ENCODE measurements at places on chromosomes 11 and 22.

- DNase-seq: no peak
These were observed 232.7 kb downstream of the DSCAML1 start for GRCh38 chr11:117564321-117564720.

GRCh38 chr22:43152357-43153071, 1.2 kb downstream of the TSPO start:
- DNase-seq: no peak

- no peak for DNase-seq
These were observed 66.2 kb downstream of the THAP12 start for GRCh38 chr11:76314741-76315090.

DNA sequence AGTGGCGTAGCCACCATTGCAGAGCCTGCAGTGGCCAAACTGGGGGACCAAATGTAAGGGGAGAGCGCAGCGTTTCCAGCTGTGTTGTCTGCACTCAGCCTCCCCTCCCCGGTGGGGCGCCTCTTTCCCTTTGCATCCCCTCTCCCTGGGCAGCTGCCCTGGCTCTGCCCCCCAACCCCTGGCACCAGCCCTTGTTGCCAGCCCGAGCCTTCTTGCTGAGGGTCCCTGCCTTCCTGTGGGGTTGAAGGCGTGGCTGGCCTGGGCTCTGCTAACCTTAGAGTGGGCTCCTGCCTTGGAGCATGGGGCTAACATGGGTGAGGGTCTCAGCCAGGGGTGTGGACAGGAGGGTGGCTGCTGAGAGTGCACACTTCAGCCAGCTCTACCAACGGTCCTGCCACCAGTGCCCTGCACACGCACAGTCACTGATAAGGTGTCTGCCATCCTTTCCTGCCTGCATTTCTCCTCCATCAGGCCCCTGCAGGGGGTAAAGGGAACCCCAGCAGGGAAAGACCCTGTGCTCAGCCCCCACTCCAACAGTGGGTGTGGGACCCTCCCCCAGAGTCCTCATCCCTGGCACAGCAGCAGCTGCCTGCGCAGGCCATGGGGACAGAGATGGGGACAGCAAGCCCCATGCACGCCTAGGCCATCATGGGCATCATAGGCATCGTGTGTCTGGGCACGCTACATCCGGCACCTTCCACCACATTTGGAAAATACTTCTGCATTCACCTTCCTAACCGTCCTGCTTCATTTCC, 43.5 kb downstream of the CERK start:
- no peak for DNase-seq

GRCh38 chr11:90913131-90913668, 690.4 kb upstream of the CHORDC1 start:
- no peak for DNase-seq

- no peak for DNase-seq
These were observed 13.2 kb upstream of the APOL6 start for GRCh38 chr22:35634943-35635540.

GRCh38 chr22:30822216-30823014, 127.7 kb downstream of the OSBP2 start:
- DNase-seq: no peak

GRCh38 chr22:32219026-32219425, 14.2 kb upstream of the RFPL2 start:
- no peak for DNase-seq

DNA sequence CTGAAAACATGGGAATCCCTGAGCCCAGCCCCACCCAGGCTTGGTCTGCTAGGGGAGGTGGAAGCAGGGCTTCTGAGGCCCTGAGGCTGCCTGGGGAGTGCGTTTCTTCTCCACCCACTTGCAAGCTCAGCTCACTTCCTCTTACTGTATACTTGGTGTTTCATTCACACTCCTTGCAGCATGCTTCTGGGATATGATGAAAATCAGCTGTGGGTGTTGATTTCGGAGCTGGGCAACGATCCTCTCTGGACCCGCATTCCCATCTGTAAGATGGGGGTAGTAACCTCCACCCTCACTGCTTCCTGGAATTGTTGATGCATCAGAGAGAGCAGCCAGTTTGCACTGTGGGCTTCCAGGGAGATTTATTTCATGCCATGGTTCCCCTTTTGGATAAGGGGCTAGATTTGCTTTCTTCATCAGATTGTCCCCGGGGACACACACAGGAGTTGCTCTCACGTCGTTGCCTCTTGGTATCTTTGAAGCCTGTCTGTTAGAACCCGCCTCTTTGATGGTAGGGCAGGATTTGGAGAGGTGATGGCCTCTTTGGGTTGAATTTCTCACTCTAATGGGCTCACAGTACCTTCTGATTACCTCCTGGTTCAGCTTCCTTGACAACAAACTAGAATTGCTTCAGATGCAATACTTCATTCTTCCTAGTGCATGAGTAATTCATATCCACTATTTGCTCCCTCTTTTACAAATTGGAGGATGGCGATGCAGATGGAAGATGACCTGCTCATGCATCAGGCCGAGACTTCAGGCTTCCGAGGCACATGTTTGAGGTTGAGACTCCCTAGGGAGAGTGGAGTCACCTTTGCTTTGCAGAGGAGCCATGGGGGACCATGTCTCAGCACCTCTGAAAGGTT, 40.4 kb downstream of the BCR start:
- DNase-seq: no peak

GRCh38 chr11:119195680-119196079, 10.4 kb downstream of the NHERF4 start:
- DNase-seq: no peak

DNA sequence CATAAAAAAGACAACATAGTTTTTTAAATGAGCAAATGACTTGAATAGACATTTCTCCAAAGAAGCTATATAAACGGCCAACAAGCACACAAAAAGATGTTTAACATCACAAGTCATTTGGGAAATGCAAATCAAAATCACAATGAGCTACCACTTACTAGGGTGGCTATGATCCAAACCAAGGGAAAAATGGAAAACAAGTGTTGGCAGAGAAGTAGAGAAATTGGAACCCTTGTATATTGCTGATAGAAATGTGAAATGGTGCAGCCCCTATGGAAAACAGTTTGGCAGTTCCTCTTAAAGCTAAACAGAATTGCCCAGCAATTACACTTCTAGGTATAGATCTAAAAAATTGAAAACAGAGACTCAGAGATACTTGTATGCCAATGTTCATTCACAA, 29.0 kb downstream of the PAMR1 start:
- no peak for DNase-seq

DNA sequence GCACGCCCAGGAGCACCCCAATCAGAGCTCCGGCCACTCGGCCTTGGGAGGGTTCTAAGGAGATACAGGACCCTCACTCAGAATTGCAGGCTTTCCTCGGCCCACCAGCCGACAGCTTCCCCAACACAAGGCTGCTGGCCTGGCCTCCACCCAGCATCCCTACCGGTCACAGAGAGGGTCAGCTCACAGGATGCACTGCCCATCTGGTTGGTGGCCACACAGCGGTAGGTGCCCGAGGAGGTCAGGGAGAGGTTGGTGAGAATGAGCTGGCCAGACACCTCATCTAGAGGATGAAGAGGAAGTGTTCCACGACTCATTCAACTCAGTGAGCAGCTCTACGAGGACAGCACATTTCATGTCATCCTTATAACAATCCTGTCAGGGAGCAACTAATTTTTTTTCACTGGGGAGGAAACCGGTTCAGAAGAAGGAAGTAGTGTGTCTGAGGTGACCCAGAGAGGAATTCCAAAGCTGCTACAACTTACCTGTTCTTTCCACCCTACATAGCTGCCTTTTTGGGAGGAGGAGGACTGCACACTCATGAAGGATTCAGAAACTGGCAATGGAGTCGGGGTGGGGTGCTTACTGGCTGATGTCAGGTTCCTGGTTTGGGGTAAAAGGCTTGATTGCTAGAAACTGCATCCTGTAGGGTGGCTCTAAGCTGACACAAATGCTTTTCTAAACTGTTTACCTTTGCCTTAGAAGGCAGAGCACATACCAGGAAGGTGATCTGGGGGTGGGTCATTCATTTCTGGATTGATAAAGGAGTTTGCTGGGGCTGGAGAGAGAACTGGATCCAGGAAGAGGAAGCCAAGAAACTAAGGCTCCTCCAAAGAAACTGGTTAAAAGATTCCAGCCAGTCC, 3.3 kb downstream of the VSIG2 start:
- no peak for DNase-seq

DNA sequence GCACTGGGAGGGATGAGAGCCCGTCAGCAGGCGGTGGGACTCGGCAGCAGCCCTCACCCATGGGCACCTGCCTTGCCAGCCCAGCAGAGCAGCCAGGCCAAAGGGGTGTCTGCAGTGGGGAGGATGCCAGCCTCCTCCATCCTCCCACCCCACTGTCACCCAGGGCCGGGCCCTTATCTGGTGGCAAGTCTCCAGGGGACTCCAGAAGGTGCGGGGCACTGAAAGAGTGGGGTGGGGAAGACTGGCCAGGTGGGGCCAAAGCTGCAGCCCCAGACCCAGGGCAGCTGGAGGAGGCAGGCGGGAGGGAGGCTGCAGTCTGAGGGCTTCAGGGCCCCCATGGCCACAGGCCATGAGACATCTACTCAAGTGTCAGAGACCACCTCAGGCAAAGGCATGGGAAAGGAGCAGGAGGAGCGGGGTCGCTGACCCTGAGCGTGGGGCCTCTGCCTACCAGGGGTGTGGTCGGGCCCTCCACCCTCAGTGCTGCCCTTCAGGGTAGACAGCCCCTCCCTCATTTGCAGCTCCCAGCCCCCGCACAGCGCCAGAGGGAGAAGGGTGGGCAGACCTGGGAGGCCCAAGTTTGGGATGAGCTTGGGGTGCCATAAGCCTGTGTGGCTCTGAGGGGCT, 3.5 kb downstream of the DGCR6L start:
- no peak for DNase-seq

GRCh38 chr11:125568970-125569914, at the start of gene EI24:
EI24 (plus strand) TSS chr11:125569477; CDS start chr11:125572528, 3,051 bp downstream.
- peak; percentile 87 for DNase-seq
